Uterine smooth muscle cell (primary cell): ENCODE measurements at places on chromosomes 16 and 17. TPM values are rescaled to one million over a fixed set of nuclear protein-coding genes. Genes with fewer than 3 reads are reported as not detected.

Gene PRSS22
- total RNA-seq, result 0.12 and 1.5 TPM in 2 replicates

Gene PKMYT1
- 3.5 and 16.8 TPM in 2 replicates for total RNA-seq

Gene TMEM235
- not detected in 2 replicates for total RNA-seq

Gene C16orf86
- total RNA-seq, result 3.4 and 4.0 TPM in 2 replicates

Gene PCTP
- 13.1 and 17.0 TPM in 2 replicates for total RNA-seq

Gene TAC4
- not detected in 2 replicates for total RNA-seq

Gene ACAP1
- total RNA-seq, result 2.4 and 5.7 TPM in 2 replicates

Gene GLYR1
- total RNA-seq, result 47.8 and 62.0 TPM in 2 replicates

Gene SCARF1
- total RNA-seq, result 0.25 and 0.44 TPM in 2 replicates

Gene RNFT1
- total RNA-seq, result 12.4 and 13.1 TPM in 2 replicates

Gene CCL5
- not detected in 2 replicates for total RNA-seq

Gene TPSG1
- 0.37 TPM in 1 of 2 replicates, not detected in the other for total RNA-seq

Gene KRT17
- 1.00 and 1.5 TPM in 2 replicates for total RNA-seq

Gene C17orf78
- not detected in 2 replicates for total RNA-seq

Gene PIP4K2B
- 61.8 and 74.5 TPM in 2 replicates for total RNA-seq

Gene NPIPA8
- not detected in 2 replicates for total RNA-seq

Gene CLEC19A
- not detected in 2 replicates for total RNA-seq

Gene TBC1D26
- under 0.01 TPM in 2 replicates for total RNA-seq

Gene RNF222
- not detected in 2 replicates for total RNA-seq

Gene PIRT
- not detected in 2 replicates for total RNA-seq

Gene HOXB7
- total RNA-seq, result 1.4 and 1.7 TPM in 2 replicates

Gene TNFRSF17
- not detected in 2 replicates for total RNA-seq

Gene ZNF469
- 1.4 and 2.2 TPM in 2 replicates for total RNA-seq

Gene KCNH6
- not detected in 2 replicates for total RNA-seq

Gene SPNS2
- 0.11 TPM in 1 of 2 replicates, not detected in the other for total RNA-seq

Gene CCL8
- total RNA-seq, result not detected in 2 replicates

Gene CD7
- not detected in 2 replicates for total RNA-seq

Gene TMEM94
- total RNA-seq, result 36.4 and 38.3 TPM in 2 replicates

Gene GNAO1
- total RNA-seq, result under 0.01 TPM in 2 replicates

Gene NPW
- 0.33 and 0.87 TPM in 2 replicates for total RNA-seq

Gene ESRP2
- 0.12 and 0.22 TPM in 2 replicates for total RNA-seq

Gene RPRML
- not detected in 2 replicates for total RNA-seq

Gene XYLT1
- 17.0 and 22.7 TPM in 2 replicates for total RNA-seq

Gene MILR1
- 16.4 and 21.7 TPM in 2 replicates for total RNA-seq

Gene CDT1
- total RNA-seq, result 6.1 and 25.0 TPM in 2 replicates

Gene IL34
- 2.0 and 6.2 TPM in 2 replicates for total RNA-seq

Gene PRSS33
- total RNA-seq, result not detected in 2 replicates

Gene AATF
- 37.1 and 39.3 TPM in 2 replicates for total RNA-seq

Gene ALOX12B
- not detected in 2 replicates for total RNA-seq

Gene MRM1
- total RNA-seq, result 6.5 and 8.0 TPM in 2 replicates

Gene EMP2
- 9.7 and 23.0 TPM in 2 replicates for total RNA-seq

Gene TM4SF5
- not detected in 2 replicates for total RNA-seq

Gene SLC52A1
- under 0.01 and 0.37 TPM in 2 replicates for total RNA-seq

Gene SCNN1G
- not detected in 2 replicates for total RNA-seq

Gene SHBG
- total RNA-seq, result 0.11 and 0.37 TPM in 2 replicates

Gene UMOD
- not detected in 2 replicates for total RNA-seq
